Ascending aorta (tissue), 2 donors: ENCODE measurements at places on chromosomes 5 and 9. TPM values are rescaled to one million over a fixed set of nuclear protein-coding genes. Genes with fewer than 3 reads are reported as not detected.

GRCh38 chr9:3385871-3386270 is 139.9 kb downstream of the RFX3 start:
- DNase-seq, result no peak

GRCh38 chr5:135072387-135073281 is 38.6 kb upstream of the PITX1 start:
- no peak for DNase-seq

GRCh38 chr5:172690258-172691075 is 49.4 kb downstream of the NEURL1B start:
- no peak for DNase-seq

GRCh38 chr9:113626735-113627495 is 163.4 kb downstream of the RGS3 start:
- no peak for DNase-seq

- DNase-seq, result no peak
These were observed 822 bp downstream of the RASEF start for GRCh38 chr9:83061990-83062650.

GRCh38 chr5:176636426-176636825 is 6.0 kb downstream of the EIF4E1B start:
- DNase-seq, result no peak

DENND4C gene
- 41.5 TPM for total RNA-seq

GRCh38 chr9:6538666-6539071 is 106.9 kb downstream of the GLDC start:
- no peak for DNase-seq

DNA sequence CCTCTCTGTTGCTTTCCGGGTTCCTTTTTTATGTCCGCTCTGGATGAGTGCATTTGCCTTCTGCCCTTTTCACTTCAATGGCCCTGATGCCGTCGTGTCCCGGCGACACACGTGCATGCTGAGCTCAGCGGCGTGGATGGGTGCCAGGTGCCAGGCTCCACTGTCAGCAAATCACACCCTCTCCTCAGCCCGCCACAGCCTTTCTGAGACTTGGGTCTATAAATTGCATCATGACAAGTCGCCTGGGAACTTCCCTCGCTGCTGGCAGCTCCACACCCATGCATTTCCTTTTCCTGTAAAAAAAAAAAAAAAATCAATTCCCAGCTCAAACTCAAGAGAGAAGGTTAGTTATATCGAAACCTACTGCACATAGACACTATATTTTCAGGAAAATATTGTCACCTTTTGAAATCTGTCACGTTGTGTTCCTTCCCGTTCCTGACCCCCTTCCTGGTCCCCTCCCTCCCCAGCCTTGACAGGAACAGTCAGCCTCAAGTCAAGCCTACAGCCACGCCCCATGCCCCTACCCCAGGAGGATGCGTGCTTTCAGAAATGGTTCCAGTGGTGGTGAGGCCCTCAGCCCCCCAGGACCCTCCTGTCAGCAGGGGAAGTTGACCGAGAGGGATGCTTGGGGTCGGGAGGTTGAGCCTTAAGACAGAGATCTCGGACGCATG is 110.3 kb upstream of the PTCH1 start:
- DNase-seq, result peak; percentile 49

FANCC gene
- total RNA-seq, result 0.64 TPM

- no peak for DNase-seq
These were observed 20.6 kb downstream of the EDIL3 start for GRCh38 chr5:84364043-84364442.

CFAP157 gene
- total RNA-seq, result not detected

NPR3 gene
- total RNA-seq, result 3.5 TPM

CDH18 gene
- total RNA-seq, result not detected

NTNG2 gene
- 5.9 TPM for total RNA-seq

DNA sequence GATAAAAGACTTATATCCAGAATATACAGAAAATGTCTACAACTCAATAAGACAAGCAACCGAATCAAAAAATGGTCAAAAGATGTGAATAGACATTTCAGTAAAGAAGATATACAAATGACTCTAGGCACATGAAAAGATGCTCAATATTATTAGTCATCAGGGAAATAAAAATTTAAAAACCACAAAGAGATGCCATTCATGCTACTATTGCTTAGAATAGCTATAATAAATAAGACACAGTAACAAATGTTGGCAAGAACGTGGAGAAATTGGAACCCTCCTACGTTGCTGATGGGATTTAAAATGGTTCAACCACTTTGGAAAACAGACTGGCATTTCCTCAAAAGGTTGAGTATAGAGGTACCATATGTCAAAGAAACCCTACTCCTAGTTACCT is 39.8 kb downstream of the POLK start:
- DNase-seq, result no peak

GRCh38 chr9:136538599-136539426 is 7.0 kb downstream of the NOTCH1 start:
- DNase-seq, result no peak

DNA sequence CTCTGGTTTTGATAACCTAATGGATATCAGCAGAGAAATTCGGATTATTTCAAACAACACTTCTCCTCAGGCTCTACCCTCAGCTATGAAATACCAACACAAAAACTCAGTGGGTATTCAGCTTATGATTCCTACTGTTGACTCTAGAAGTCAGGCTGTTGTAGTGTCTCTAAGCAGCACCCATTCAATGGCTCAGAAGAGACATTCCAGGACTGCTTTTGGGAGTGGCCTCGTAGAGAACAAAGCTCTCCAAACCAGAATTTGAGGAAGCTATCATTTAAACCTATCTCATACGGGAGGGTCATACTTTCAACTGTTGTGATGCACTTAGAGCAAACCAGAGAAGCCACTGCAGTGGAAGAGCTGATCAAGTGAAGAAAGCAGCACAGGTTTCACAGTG is 34.1 kb downstream of the ETF1 start:
- DNase-seq, result no peak

SAXO1 gene
- total RNA-seq, result 0.11 TPM

NMUR2 gene
- not detected for total RNA-seq

DNA sequence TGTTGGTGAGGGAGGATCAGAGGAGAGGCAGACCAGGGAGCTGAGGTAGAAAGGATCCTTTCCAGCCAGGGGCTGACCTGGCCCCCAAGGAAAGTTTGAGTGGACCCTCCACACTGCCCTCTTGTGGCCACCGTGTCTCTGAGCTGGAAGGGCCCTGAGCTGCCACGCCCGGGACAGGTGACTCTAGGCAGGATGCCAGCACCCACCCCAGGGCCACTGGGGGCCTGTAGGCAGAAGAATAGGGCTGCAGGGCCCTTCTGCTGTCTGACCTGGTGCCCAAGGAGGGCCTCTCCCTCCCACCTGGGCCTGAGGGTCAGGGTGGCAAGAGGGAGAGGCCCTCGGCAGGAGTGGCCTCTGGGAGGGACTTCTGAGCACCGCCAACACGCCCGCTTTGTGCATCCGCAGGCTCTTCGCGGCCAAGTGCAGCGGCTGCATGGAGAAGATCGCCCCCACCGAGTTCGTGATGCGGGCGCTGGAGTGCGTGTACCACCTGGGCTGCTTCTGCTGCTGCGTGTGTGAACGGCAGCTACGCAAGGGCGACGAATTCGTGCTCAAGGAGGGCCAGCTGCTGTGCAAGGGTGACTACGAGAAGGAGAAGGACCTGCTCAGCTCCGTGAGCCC is 76.8 kb downstream of the LMX1B start:
- no peak for DNase-seq

DNA sequence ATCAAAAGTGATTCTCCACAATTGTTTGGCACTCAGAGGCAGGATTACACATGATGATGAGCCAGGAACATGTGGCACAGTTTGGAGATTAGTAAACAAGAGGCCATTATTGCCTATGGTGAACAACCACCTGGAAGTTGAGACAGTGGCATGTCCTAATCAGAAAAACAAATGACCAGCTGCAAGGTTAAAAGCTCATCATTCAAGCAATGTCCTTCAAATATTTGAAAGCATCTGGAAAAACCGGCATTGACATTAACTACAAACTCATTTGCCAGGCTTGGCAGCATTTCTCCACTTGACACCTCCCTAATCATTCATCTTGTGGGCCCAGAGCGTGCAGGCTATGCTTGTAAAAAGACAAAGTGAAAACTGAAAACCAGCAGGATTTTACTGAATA is 80.6 kb upstream of the MEGF10 start:
- DNase-seq, result no peak

GRCh38 chr5:20494706-20495105 is 506.7 kb upstream of the CDH18 start:
- DNase-seq, result no peak

ARHGEF37 gene
- 13.4 TPM for total RNA-seq

SLCO6A1 gene
- total RNA-seq, result not detected

GRCh38 chr5:57695179-57695578 is 212.6 kb upstream of the ACTBL2 start:
- no peak for DNase-seq

DNA sequence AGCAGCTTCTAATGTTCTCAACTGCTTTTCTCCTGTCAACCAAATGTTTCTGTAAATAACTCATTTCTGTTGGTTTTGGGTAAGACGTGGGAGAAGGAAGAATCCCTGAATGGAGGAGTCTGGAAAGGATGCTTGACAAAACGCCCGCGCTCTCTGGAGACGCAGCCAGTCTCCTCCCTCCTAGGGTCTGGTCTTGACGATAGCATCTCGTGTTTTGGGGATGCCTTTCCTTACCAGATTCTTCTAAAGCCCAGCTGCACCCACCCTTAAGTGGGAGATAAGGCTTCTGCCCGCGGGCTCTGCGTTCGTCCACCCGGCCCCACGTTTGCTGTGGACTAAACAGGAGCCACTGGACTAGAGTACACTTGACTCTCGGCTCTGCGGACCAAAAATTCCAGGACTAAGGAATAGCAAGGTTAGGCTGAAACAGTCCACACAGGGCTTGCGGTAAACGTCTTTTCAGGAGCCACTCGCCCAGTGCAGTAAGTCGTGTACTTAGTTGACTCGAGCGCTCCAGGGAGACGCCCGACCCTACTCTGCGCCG is 491 bp upstream of the CTSL start:
- DNase-seq, result no peak

PDE6A gene
- total RNA-seq, result not detected

DNA sequence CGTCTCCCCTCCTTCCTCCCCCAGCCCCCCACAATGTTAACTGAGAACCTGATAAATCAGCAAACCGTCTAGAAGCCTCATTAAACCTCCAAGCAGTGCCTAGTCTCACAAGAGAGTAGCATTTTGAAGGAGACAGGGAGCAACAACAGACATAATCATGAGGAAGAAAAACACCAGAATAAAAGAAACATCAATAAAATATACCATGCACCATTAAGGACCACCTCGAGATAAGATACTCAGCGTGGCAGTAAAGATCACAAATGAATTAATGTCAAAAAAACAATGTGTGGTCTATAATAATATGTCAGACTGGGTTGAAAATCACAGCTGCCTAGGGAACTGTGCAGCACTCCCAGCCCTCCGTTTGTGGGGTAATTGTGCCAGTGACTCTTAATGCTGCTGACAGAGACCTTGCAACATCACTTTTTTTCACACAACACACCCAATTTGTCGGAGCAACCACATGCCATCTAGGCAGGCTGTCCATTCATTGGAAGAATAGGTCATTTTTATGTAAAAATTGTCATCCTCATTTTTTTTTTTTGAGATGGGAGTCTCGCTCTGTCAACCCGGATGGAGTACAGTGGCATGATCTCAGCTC is 450.8 kb upstream of the WWC1 start:
- no peak for DNase-seq

PAPPA gene
- 6.0 TPM for total RNA-seq

- no peak for DNase-seq
These were observed 118.2 kb upstream of the HMHB1 start for GRCh38 chr5:143693651-143694252.

DNA sequence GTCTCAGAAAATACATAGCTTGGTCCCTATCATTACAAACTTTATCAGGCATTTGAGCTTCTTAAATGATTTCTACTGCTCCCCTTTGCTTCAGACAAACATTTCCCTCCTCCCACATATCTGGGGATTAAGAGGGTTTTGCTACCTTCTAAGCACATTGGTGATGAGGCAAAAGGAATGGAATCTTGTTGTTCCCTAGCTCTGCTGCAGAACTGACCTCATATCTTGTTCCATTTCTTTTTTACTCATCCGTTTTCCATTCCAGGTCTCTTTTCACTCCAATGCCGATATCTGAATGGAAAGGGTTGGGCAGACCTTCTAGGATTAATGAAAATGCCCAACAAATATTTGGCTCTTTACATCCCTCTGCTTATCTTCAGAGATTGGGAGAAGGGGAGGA is 444.6 kb downstream of the ZNF608 start:
- DNase-seq, result no peak

GRCh38 chr5:10724781-10725507 is 36.1 kb downstream of the DAP start:
- no peak for DNase-seq

GRCh38 chr9:126973651-126974529 is 59.3 kb downstream of the RALGPS1 start:
- no peak for DNase-seq

GRCh38 chr5:91271999-91272398 is 111.1 kb downstream of the ARRDC3 start:
- DNase-seq, result no peak

ZSWIM6 gene
- total RNA-seq, result 8.8 TPM

DNA sequence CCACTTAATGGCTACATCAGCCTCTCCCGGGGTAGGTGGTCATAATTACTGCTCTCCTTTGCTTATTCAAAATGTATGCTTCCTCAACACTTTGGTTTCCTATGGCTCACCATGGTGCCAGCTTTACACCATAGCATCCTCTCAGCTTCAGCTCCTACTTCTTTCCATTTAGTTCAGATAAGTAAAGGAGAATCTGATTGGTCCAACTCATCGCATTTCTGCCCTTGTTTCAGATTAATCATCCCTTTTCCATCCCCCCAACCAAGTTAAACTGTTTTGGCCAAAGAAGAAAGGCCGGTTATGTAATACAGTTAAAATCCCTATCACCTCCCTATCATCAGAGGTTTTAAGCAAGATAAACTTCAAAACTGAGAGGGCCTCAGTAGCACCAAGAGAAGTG is 130.5 kb downstream of the CETN3 start:
- no peak for DNase-seq

DNA sequence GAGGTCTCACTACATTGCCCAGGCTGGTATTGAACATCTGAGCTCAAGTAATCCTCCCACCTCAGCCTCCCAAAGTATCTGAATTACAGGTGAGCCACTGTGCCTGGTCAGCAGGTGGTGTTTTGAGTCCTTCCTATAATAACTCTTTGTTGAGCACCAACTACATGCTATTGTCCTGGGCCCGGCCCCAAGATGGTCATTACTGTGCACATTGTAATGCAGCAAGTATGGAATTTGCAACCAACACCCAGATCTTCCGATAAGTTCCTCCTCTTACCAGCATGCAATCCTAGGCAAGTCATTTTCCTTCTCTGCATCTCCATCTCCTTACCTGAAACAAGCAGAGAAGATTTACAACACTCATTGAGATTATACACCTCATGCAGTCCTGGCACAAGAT is 510.3 kb upstream of the KLF4 start:
- no peak for DNase-seq

DNA sequence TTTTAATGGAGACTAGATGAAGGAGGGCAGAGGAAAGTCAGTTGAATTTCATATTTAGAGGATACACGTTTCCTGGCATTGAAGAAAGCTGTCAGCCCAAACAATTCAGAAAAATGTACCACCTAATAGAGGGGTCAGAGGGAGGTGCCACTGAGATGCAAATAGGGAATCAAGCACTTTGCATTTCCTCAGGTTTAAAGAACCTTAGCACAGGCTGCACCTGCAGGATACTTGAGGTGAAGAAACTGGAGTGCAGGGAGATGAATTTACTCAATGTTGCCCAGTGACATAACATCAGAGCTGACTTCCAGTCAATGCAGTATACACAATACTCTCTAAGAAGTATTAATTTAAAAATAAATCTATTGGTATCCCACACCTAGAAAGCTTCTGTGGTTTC is 67.0 kb upstream of the MAST4 start:
- no peak for DNase-seq
